Activated T-helper 17 cell treated with anti-CD3 and anti-CD28 coated beads, Interleukin-2, amount 50 U/mL, for 72 hours (primary cell): ENCODE measurements at places on chromosomes 4 and X. TPM values are rescaled to one million over a fixed set of nuclear protein-coding genes. Genes with fewer than 3 reads are reported as not detected.
A peak's percentile ranks its signal among the peaks of the same experiment; 100 is the strongest.

Gene NRK
- not detected for total RNA-seq

Gene PAK3
- total RNA-seq: 0.67 TPM

Gene F9
- not detected for total RNA-seq

Gene FAT4
- total RNA-seq: not detected

Gene RPA4
- 0.26 TPM for total RNA-seq

Gene UCP1
- total RNA-seq: not detected

Gene SFRP2
- total RNA-seq: not detected

Gene CPXCR1
- not detected for total RNA-seq

Gene CYLC1
- not detected for total RNA-seq

DNA sequence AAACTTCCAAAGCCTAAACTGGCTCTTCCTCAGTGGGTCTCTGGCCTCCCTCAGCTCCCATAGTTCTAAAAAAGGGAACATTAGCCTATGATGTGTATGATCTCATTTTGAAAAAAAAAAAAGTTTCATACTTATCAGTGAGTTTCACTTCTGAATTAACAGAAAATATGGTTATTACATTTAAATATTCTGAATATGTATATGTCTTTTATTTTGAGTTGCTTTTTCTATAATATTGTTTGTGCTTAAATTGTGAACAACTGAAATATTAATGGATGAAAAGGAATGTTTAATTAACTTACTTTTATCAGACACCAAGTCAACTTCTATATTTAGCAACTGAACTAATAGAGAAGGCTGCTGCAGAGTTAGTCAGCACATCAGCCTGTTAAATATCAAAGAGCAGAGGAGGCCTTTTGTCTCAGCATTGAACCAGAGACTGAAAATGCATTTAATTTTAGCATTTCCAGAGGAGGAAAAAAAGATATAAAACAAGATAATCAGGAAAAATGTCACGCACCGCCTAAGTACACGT, 20.4 kb upstream of the FHL1 start:
- ATAC-seq: no peak

GRCh38 chr4:7374571-7374970, 60.2 kb downstream of the PSAPL1 start:
- ATAC-seq: no peak

DNA sequence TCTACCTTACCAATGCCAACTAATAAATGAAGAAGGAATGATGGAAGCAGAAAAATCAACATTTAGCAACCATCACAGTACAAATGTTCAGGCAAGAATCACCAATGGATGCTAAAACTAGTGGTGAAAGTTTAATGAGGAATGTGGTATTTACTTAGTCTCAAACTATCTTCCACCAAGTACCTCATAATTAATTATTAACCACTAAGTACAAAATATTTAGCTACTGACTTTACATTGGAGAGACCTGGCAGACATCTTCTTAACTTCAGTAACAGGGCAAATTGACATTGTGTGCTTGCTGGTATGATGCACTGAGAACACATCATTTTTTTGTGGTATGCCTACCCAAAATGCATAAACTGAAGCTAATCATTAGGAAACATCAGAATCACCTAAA, 82.4 kb downstream of the DLG3 start:
- no peak for ATAC-seq

DNA sequence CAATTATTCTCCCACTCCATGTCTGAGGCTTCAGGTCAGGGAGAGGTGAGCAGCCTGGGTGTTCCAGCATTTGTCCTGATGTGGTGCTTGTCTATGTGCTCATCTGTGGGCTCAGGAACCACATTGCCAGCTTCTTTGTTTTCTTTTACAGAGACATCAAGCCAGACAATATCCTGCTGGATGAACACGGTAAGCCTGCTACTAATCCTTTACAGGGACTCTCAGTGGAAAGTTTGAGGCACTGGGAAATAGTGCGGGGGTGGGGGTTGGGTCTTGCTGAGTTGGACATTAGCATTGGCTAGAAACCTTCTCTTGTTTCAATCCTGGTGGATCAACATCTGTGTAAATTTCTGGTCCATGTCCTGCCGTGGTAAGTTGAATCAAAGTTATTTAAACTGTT, 310.3 kb downstream of the EVC2 start:
- no peak for ATAC-seq

DNA sequence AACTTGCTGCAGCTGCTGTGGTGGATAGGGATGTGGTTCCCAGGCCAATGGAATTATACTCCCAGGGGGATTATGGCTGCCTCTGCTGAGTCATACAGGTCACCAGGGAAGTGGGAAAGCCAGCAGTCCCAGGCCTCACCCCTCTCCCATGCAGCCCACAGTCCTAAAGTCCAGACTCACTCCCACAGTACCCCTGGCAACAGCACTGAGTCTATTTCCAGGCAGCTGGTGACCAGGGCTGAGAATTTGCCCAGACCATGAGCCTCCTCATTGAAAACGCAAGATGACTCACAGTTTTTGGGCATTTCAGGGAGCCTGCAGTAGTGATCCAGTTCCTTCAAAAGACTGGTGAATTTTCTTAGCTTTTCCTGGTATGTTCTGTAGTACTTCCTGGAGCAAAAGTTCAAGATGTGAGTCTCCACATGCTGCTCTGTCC, 137.6 kb downstream of the NPNT start:
- ATAC-seq: no peak

DNA sequence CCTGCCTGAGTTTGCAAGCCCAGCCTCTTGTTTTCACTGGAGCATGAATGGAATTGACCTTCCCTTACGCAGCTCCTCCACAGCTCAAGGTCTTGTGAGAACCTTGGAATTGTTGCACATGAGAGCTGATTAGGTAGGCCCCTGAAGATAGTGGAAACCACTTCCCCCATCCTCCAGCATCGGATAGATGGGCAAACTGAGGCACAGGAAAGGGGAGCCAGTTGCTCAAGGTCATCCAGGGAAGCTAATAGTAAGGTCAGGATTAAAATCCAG, 27.2 kb downstream of the PJA1 start:
- ATAC-seq: no peak

DNA sequence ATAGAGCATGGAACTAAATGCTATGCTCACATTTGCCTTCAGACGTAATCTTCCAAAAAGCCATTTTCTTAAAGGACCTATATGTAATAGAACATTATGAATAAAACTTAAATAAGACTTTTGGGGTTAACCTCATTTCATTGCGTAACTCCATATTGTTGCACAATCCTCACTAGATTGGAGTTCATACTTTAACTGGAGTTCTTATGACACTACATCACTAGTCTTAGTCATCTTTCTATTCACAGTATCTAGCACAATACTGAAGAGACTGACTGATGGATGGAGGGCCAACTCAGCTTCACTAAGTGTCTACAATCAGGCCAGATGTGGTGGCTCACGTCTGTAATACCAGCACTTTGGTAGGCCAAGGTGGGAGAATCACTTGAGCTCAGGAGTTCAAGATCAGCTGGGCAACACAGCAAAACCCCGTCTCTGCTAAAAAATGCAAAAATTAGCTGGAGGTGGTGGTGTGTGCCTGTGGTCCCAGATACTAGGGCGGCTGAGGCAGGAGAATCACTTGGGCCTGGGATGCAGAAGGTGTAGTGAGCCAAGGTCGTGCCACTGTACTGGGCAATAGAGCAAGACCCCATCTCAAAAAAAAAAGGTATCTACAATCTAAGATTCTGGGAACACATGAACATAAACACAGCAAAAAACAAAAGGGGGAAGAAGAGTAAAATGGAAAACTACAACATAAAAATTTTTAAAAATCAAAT, 80.8 kb upstream of the MAB21L2 start:
- no peak for ATAC-seq

- ATAC-seq: no peak
Observed at GRCh38 chr4:41146716-41147506, 67.4 kb downstream of the APBB2 start.

DNA sequence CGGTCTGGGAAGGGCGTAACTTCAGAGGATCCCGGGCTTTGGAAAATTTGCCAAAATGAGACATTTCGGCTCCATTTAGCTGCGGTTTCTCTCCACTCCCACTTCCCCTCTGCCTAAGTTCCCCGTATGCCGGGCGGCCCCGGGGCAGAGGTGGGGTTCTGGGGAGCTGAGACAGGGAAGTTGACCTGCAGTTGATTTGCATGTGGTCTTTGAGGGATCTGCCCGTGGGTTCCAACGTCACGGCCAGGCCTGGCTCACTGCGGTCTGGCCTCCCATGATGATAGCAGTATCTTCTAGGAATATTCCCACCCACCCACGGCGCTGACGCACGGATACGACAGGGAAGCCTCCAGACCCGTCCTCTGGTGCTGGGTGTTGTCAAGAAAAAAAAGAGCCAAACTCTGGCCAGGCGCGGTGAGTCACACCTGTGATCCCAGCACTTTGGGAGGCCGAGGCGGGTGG, 27.3 kb upstream of the CRLF2 start:
- ATAC-seq: peak; percentile 64

DNA sequence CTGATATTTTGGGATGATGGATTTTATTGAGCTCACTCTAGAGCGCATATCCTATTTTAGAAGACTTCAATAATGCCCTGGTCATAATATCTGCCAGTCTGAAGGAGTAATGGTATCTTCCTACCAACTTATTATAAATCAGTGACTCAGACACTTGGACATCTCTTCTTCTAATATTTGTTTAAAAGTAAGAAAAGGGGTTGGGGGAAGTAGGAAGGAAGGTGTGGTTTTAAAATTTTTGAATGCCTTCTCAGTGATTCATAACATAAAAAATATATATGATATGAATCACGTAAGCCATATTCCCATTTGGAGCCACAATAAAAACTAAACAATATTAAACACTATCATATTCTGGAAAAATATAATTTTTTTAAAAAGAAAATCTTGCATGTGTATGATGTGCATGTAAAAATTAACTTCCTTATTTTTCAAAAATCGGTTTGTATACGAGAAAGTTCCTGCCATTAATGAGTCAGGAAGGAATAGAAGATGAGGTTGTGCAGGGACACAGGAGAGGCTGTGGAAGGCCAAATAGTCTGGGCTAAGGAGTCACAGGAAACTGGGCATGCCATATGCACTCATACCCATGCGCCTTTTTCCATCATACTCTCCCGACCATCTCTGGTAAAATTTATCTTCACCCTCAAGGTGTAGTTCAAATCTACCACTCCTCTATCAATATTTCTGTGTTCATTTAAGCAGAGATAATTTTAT, 286.5 kb downstream of the EPHA5 start:
- ATAC-seq: no peak

- no peak for ATAC-seq
Observed at GRCh38 chrX:100687128-100687527, 43.1 kb downstream of the SRPX2 start.

DNA sequence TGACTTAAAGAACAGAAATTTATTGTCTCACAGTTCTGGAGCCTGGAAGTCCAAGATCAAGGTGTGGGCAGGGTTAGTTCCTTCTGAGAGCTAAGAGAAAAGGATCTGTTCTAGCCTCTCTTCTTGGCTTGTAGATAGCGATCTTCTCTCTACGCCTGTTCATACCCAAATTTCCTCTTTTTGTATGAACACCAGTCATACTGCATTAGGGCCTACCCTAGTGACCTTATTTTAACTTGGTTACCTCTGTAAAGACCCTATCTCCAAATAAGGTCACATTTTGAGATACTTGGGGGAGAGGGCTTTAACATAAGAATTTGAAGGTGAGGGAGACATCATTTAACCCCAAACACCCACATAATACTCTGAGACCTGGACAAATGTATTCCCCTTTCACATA, 55.6 kb upstream of the SPP1 start:
- ATAC-seq: no peak

DNA sequence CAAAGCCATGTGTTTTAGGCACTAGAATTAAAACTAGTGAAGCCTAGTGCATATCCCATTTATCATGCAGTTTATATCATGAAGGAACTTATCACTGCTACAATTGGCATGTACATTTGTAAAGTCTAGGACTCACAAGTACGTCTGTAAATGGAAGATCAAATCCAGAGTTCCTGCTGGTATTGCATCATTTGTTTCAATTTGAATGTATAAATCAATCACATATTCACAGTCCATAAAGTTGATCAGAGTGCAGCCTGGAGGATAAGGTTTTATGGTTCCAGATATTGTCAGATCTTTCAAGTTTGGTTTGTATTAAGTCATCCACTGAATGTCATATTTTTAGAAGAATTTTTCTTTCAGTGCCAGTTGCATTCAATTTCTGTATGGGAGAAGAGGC, 32.6 kb upstream of the PDE5A start:
- ATAC-seq: no peak

DNA sequence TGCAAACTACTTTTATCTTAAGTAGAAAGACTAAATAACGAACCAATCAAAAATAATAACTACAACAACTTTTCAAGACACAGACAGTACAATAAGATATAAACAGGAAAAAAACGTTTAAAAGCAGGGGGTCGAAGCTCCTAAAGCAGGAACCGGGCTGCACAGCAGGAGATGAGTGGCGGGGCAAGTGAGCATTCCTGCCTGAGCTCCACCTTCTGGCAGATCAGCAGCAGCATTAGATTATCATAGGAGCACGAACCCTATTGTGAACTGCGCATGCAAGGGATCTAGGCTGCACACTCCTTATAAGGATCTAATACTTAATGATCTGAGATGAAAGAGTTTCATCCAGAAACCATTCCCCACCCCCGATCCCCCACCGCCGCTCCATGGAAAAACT, 146.2 kb downstream of the TEX11 start:
- no peak for ATAC-seq

GRCh38 chr4:153750197-153750817, 9.5 kb downstream of the RNF175 start:
- peak; percentile 90 for ATAC-seq

- no peak for ATAC-seq
Observed at GRCh38 chrX:69153060-69153730, 12.1 kb downstream of the PJA1 start.

DNA sequence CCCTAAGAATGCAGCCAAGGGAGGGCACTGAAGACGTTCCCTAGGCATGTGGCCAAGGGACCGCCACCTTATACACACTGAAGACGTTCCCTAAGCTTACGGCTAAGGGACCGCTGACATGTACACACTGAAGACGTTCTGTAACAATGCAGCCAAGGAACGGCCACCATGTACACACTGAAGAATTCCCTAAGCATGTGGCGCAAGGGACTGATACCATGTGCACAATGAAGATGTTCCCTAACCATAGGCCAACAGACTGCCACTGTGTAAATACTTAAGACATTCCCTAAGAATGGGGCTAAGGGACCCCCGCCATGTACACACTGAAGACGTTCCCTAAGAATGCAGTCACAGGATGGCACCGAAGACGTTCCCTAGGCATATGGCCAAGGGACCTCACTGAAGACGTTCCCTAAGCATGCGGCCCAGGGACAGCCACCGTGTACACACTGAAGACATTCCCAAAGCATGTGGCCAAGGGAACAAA, 36.1 kb downstream of the DHRSX start:
- no peak for ATAC-seq

DNA sequence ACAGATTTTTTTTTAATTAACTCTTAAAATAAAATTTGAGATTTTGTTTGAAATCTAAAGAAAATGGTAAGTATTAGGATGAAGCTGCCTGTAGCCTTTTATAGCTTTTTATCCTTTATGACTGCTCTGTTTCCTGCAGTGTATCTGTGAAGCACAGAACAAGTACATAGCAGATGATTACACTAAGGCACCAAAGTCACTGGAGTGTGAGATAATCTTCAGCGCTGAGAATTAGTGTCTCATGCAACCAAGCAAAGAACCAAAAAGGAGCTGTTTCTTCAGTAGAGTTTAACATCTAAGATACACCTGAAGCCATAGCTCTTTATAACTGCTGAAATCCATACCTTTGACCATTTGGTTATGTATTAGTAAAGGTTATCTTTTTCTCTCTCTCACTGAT, 1989.8 kb upstream of the PCDH10 start:
- ATAC-seq: no peak
